ENCODE measurements at places on chromosomes 7 and 10.

DNA sequence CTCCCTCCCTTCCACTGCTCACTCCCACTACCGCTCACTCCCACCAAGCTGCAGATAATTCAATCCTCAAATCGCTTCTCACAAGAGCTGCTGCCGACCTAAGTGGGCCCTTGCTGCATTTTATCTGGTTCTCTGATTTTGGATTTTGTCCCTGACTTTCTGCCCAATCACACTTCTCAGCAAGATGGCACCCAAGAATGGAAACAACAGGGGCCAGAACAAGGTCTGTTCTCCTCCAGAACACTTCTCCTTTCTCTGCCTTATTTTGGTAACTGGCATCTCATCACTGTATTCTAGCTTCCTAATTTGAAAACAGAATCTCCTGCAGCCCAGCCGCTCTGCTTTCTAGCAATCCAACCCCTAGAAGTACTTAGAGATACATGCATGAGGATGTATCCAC, 172.8 kb downstream of the GRID1 start:
- no peak for DNase-seq

DNA sequence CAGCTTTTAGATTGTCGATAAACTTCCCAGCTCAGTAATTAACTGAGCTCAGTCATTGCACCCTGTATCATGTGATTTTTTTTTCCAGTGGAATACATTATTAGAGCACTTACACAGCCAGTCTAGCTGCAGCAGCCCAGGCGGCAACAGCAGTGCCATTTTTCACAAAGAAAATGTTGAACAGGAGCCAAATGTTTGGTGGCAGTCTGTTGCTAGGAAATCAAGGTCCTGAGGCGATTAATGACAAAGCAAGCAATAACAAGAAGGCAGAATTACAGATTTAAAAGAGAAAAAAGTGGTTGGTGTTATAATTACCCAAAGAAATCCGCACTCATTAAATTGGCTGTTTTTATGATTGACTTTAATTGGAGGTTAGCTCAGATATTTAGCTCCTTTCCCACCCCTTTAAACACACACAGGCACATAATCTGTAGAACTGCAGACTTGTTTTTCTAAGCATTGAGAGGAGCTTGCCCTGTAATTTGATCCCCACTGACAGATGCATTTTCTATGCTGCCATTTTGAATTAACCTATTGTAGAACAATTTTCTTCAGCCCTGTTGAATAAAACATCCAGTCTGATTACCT, 267.4 kb downstream of the ADK start:
- DNase-seq: no peak

DNA sequence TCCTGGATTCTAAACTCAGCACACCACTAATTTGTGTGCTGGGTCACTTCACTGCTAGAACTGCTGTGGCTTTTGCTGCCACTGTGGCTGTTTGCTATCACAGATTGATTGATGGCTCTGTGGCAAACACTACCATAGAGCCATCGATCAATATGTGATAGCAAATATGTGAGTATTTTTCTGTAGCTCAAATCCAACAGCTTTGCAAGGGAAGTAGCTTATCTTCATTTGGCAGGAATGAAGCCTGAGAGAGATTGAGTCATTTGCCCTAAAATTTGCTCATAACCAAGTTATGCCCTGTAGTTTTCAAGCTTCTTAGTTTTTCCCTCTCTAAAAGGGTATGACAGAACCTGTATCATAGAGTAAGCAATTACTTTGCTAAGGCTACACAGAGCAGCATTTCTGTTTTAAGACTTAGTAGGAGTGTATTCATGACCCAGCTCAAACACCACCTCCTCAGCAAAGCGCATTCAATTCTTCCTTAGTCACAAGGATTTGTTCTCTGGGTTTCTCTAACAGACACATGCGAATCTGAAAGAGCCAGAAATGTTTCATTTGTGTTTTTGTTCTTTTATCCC, 43.1 kb downstream of the MINPP1 start:
- no peak for DNase-seq

DNA sequence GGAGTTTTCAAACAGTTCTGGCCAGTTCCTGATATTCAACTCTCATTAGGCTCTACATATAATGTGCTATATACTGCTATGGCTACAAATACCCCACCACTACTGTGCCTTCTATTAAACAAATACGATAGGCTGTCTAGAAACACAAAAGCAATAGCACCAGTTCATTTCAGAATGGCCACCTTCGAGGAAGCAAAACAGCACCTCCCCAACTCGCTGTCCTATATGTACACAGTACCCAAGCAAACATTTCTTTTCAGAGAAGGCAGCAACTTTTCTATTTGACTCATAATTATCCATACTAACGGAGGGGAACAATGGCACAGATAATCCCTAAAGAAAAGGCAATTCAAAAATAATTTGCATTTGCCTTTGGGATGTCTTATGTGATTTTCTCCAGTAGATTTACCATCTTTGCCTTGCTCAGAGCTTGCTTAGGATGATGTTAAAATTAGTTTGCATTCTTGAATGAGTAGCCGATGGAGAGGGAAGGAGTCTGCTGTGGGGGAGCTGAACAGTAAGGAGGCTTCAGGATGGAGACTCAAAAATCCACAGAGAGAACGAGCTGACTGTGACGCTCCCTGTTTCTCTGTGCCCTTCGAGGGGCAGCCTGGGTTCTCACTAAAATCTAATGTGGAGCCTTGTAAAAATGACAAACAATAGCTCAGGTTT, 218.7 kb downstream of the FANK1 start:
- DNase-seq: no peak

GRCh38 chr7:2019461-2019710, 213.4 kb downstream of the MAD1L1 start:
- DNase-seq: no peak

- DNase-seq: no peak
Observed at GRCh38 chr7:111103678-111104274, 12.8 kb downstream of the LRRN3 start.

DNA sequence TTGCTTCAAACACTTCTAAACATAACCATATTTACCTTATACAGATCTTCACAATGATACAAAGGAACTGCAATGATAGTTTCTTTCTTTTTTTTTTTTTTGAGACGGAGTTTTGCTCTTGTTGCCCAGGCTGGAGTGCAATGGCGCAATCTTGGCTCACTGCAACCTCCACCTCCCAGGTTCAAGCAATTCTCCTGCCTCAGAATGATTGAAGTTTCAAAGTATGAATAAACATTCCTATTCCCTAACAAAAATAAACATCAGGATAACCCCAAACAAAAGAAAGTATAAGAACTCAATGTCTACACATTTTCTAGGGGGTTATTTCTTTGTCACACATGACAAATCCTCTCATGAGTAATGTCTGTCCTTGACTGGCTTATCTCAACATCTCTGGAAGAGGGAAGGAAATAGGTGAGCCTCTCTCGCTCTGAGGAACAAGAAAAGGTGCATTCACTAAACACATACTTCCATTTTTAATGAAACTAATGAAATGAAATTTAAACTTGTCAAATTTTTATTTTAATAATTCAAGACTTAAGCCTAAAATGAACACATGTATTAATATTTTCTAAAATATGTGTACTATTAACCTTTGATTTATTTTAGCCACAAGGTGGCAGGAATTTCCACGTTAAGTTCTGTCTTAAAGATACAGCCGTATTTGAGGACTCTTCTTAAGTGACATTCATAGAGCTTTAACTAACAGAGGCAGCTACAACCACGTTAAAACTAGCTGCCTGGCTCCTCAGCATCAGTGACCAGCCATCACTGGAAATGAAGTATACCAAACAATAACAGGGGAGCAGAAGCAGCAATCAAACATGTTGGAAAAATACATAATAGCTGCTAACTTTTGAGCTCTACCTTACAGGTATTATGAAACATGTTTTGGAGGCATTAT, 58.3 kb downstream of the MALSU1 start:
- DNase-seq: no peak

DNA sequence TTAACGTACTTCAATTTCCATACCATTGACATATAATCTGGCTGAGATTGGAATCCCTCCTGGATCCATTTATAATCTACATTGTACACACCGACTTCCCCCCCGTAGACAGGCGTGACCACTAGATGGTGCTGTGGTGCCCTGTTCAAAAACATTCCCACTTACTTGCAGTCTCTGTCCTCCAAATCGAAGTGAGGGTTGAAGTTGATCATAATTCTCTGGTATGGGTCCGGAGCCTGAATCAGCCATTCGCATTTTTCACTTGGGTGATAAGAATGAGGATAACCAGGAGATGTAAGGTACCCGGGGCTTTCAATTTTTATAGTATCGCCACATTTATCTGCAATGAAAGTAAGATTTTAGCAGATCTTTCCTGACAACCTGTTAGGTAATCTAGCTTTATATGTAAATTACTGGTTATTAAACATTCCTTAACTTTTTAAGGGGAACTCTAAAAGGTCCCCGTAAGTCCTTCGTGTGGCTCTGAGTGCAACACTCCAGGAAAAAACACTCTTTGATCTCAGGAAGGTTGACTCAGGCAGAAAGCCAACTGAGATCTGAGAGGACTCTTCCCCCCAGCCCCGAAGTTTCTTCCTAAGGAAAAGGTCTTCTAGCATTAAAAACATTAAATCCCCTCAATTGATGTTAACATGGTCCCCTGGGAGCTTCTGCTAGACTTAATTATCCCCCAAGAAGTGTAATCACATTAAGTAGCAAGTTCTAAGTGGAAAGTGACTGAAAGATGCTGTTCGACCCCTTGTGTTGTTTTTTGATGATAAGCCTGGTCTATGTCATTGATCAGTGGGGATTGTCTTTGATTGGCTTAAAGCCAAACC, 3.7 kb downstream of the NRP1 start:
- peak; percentile 86 for DNase-seq

Measured in uterus (tissue), 4 donors.